ENCODE measurements at places on chromosomes 13 and 19. TPM values are rescaled to one million over a fixed set of nuclear protein-coding genes. Genes with fewer than 3 reads are reported as not detected.

SIGLEC12 gene
- 0.98 TPM for total RNA-seq

DOCK9 gene
- total RNA-seq = 43.5 TPM

ZNF573 gene
- total RNA-seq = 6.5 TPM

TMEM255B gene
- total RNA-seq = 2.0 TPM

ATP4A gene
- not detected for total RNA-seq

PSG3 gene
- total RNA-seq = not detected

SYNE4 gene
- total RNA-seq = 2.9 TPM

TMEM238 gene
- total RNA-seq = 9.7 TPM

LILRA1 gene
- not detected for total RNA-seq

DNM2 gene
- total RNA-seq = 198 TPM

NKPD1 gene
- total RNA-seq = 0.28 TPM

ZNF324B gene
- 14.4 TPM for total RNA-seq

KIR3DL1 gene
- total RNA-seq = not detected

BEST2 gene
- not detected for total RNA-seq

STOML3 gene
- not detected for total RNA-seq

CARM1 gene
- 93.7 TPM for total RNA-seq

APOE gene
- 1.1 TPM for total RNA-seq

SIGLECL1 gene
- total RNA-seq = not detected

ZNF578 gene
- total RNA-seq = 0.12 TPM

TLE6 gene
- total RNA-seq = 1.1 TPM

ZNF540 gene
- 0.38 TPM for total RNA-seq

PIP5K1C gene
- 21.4 TPM for total RNA-seq

ZNF835 gene
- total RNA-seq = 0.43 TPM

KLK8 gene
- not detected for total RNA-seq

CDADC1 gene
- 8.0 TPM for total RNA-seq

TUBA3C gene
- total RNA-seq = not detected

FCER2 gene
- total RNA-seq = not detected

MBD3L3 gene
- total RNA-seq = not detected

EFNA2 gene
- not detected for total RNA-seq

IGFL2 gene
- total RNA-seq = 0.40 TPM

EXOC3L2 gene
- total RNA-seq = not detected

CLEC4G gene
- not detected for total RNA-seq

FOSB gene
- 11.3 TPM for total RNA-seq

CLEC17A gene
- not detected for total RNA-seq

NEK5 gene
- not detected for total RNA-seq

DAND5 gene
- not detected for total RNA-seq

ZNF497 gene
- total RNA-seq = 0.79 TPM

SMIM44 gene
- not detected for total RNA-seq

ZNF681 gene
- 2.6 TPM for total RNA-seq

FFAR1 gene
- total RNA-seq = 0.14 TPM

ZNF85 gene
- total RNA-seq = 11.9 TPM

CGB1 gene
- total RNA-seq = not detected

PNMA8B gene
- not detected for total RNA-seq

PRKCSH gene
- 288 TPM for total RNA-seq

COL4A1 gene
- total RNA-seq = not detected

ABHD17A gene
- 104 TPM for total RNA-seq

PTPRH gene
- not detected for total RNA-seq

KLK14 gene
- 1.1 TPM for total RNA-seq

N4BP2L1 gene
- total RNA-seq = 16.6 TPM

ZNF626 gene
- total RNA-seq = 1.7 TPM

CDX2 gene
- total RNA-seq = not detected

RUBCNL gene
- total RNA-seq = 1.5 TPM

ASPDH gene
- not detected for total RNA-seq

S1PR5 gene
- not detected for total RNA-seq

Data from activated CD4-positive, alpha-beta T cell treated with anti-CD3 and anti-CD28 coated beads, Interleukin-2, amount 10 ng/mL, durations not matched to agents 24 days and 14 days (primary cell).